ENCODE measurements at places on chromosomes 2 and 18. TPM values are rescaled to one million over a fixed set of nuclear protein-coding genes. Genes with fewer than 3 reads are reported as not detected.
A peak's percentile ranks its signal among the peaks of the same experiment; 100 is the strongest.

The RAB6C gene
- polyA plus RNA-seq: 0.24 TPM

The PPM1G gene
- polyA plus RNA-seq: 53.7 TPM

The FAM228A gene
- polyA plus RNA-seq: 0.40 TPM

The ITPRIPL1 gene
- 3.0 TPM for polyA plus RNA-seq

The DPYSL5 gene
- polyA plus RNA-seq: 19.1 TPM

The KLHL14 gene
- polyA plus RNA-seq: 0.08 TPM

The LCT gene
- not detected for polyA plus RNA-seq

DNA sequence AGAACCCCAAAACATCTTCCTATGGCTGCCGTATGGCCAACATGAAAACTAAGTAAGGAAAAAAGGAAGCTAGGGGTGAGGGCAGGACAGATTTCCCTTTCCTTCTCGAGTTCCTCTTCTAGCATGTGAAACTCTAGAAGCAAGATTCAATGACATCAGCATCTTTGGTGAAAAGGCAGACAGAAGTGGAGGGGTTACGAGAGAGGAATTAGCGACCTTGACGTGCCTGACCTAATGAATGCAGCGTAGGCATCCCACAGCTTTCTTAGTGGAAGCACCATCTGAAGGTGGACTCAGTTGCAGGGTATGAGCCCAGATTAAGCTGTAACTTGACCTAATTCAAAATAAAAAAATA is 47.9 kb upstream of the PELI1 start:
- no peak for DNase-seq

DNA sequence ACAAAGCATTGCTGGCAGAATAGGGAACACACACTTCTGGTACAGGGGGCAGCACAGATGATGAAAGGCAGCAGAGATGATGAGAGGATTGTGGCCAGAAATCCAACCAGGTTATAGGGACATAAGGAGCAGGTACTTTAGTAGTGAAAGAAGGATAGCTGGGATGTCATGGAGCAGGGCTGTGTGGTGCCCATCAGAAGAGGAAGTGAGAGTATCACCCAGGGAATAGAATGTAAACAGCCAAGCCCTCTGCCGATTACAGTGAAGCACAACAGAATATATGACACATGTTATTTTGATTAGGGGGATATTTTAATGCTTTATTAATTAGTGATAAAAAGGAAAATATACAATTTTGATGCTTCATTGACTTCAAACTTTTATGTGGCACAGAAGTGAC is 883.4 kb upstream of the CDH2 start:
- DNase-seq: no peak

DNA sequence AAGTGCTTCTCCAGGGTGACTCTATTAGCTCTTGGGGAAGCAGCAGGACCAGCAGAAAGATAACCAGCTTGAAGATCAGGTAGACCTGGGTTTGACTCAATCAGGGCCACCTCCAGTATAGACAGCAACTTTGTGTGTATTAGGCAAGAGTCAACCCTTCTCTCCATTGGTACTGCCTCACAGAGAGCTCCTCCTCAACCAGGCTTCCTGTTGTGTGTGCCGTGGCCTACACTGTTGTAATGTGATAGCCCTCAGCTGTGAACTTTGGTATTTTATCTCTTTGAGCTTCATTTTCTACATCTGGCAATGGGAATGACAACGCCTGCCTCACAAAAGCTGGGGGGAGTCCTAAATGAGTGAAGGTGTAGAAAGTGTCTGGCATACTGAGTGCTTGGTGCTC is 17.0 kb upstream of the MAP3K20 start:
- no peak for DNase-seq

DNA sequence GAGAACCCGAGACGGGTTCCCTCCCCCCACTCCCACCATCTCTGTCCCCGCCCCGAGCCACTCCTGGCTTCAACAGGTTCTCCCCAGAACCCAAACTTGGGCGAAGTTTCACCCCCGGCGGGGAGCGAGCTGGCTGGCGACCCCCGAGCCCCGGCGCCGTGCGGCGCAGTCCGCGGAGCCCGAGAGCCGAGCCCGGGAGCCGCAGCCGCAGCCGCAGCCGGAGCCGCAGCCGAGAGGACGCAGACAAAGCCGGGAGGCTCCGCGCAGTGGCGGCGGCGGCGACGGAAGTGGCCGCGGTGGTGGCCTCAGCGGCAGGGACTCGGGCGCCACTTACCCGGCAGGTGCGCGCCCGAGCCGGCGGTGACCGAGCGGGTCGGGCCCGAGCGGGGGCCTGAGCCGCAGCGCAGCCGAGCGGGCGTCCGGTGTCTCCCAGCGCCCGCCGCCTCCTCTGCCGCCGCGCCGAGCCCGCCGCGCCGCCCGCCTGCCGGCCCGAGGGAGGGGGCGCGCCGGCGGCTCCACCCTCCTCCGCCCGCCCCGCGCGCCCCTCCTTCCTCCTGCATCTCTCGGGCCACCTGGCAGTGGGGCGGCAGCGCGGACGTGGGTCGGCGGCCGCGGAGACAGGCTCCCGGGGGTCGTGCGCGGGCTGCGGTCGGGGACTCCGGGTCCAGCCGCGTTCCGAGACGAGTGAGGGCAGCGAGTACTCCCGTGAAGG is at the start of gene ECEL1:
ECEL1 (minus strand) TSS at position 450 of the 712 bp plus-strand sequence. CDS start 1,181 bp downstream, outside the sequence.
- no peak for DNase-seq

DNA sequence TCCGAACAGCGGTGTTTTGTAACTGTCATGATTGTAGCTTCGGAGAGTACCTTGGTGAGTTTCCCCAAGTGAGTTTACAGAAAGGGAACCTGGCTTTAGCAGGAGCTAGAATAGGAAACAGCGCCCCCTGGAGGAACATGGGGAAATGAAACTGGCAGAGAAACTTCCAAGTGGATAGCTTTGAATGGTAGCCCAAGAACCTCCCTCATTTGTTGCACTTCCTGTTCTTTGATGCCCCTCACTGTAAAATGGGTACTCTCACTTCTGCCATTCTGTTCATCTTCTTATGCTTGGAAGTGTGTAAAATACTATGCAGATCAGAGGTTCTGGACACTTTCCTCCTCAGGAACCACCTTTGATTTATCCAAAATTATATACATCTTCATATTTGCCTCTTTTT is 36.2 kb downstream of the CHST10 start:
- peak; percentile 32 for DNase-seq

- DNase-seq: no peak
These were observed 239.2 kb upstream of the DOK6 start for GRCh38 chr18:69161383-69162028.

DNA sequence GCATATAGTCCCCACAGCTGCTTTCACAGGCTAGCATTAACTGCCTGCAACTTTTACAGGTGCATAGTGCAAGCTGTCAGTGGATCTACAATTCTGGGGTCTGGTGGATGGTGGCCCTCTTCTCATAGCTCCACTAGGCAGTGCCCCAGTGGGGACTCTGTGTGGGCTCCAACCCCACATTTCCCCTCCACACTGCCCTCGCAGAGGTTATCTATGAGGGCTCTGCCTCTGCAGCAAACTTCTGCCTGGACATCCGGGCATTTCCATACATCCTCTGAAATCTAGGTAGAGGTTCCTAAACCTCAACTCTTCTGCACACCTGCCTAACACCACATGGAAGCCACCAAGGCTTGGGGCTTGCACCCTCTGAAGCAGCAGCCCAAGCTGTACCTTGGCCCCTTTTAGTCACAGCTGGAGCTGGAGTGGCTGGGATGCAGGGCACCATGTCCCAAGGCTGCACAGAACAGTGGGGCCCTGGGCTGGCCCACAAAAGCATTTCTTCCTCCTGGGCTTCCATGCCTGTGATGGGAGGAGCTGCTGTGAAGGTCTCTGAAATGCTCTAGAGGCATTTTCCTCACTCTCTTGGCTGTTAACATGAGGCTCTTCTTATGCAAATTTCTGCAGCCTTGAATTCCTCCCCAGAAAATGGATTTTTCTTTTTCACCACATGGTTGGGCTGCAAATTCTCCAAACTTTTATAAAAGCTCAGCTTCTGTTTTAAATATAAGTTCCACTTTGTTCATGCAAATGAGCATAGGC is 59.3 kb downstream of the KDM3A start:
- no peak for DNase-seq

- no peak for DNase-seq
These were observed 138.4 kb downstream of the OTX1 start for GRCh38 chr2:63189026-63189425.

DNA sequence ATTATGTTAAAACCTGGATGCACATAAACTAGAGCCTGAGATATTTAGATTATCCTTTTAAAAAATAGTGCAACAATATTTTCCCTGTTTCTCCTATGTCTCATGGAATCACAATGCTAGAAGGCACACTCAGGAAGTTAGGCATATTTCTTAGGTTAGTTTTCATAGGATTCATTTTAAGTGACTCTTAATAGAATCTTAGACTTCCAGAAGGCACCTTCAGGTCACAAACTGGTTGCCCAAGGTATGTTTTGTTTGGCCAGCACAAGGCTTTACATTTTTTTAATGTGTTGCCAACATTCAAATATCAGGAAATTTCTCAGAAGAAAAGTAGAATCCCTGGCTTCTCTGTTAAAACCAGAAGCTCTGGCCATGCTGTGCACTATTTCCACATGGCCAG is 129.3 kb downstream of the LNPK start:
- DNase-seq: no peak

DNA sequence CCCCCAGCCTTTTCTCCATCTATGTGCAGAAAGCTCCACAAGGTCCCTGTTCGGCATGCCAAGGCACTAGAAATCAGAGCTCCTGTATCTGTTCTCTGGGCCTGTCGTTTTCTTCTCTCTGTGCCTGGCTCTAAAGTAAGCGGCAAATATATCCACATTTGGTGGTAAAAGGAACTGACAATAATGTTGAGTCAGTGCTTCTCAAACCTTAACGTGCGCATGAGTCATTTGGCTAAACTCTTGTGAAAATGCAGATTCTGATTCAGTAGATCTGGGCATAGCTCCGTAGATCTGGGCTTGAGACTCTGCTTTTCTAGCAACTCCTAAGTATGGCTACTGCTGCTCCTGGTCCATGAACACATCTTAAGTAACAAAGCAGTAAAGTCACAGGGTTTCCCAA is 16.5 kb upstream of the ACSL3 start:
- DNase-seq: no peak

GRCh38 chr2:195021711-195022507 is 635.1 kb upstream of the SLC39A10 start:
- DNase-seq: no peak

- DNase-seq: no peak
These were observed 95.0 kb downstream of the TMEM163 start for GRCh38 chr2:134623796-134624195.

DNA sequence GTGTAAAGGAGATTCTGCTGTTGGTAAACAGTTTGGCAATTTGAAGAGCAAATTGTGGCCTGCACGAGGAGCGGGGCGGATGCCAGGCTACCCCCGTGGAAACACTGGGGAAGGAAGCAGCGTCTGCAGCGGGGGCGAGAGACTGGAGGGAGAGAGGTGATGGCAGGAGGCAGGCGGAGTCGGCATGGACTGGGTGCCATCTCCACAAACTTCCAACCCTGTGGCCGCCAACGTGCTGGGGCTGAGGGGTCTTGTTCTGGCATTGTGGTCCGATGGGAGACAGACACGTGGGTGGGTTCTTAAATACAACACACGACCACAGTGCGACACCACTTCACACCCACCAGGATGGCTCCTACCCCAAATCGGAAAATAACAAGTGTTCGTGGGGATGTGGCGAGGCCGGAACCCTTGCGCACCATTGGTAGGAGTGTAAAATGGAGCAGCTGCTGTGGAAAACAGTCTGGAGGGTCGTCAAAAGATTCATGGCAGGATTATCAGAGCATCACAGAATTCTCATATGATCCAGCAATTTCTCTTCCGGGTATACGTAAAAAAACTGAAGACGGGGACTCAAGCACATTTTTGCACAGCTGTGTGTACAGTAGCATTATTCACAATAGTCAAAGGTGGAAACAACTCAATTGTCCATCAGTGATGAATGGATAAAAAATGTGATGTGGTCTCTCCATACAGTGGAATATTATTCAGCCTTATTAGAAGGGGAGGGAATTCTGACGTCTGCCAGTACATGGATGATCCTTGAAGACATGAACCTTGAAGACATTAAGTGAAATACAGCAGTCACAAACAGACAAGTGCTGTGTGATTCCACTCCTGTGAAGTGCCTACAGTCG is 82.4 kb upstream of the HPCAL1 start:
- no peak for DNase-seq

DNA sequence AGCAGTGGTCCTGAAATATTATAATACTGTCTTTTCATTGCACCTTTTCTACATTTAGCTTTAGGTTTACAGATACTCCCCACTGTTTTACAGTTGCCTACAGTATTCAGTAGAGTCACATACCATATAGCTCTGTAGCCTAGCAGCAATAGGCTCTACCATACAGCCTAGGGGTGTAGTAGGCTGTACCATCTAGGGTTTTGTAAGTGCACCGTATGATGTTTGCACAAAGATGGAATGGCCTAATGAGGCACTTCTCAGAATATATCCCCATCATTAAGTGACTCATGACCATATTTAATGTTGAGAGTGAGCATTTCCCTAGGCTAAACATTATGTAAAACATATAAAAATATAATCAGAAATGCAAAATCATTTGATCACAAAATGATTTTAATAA is 511.3 kb upstream of the RAB12 start:
- no peak for DNase-seq

- no peak for DNase-seq
These were observed 159.6 kb upstream of the SETBP1 start for GRCh38 chr18:44520981-44521667.

GRCh38 chr2:130869441-130870160 is 32.9 kb downstream of the ARHGEF4 start:
- DNase-seq: no peak

GRCh38 chr2:44974064-44974715 is 32.7 kb downstream of the SIX3 start:
- no peak for DNase-seq

- DNase-seq: no peak
These were observed 118.4 kb downstream of the FAM124B start for GRCh38 chr2:224283466-224283965.

DNA sequence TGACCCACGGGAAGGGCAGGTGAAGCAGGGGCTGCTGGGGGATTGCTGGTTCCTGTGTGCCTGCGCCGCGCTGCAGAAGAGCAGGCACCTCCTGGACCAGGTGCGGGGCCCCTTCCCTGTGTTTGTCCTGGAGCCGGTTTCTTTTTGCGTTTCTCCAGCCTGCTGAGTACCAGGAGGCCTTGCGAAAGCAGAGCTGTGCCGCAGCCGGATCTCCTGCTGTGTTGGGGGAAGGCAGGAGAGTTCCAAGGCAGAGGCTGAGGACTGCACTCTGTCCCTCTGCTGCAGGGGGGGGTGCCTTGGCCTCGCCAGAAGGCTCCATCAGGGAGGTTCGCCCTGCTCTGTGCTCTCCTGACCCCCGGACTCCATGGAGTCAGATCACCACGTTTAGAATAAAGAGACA is 2.8 kb downstream of the CAPN10 start:
- DNase-seq: no peak

GRCh38 chr2:55268907-55269644 is at the start of gene MTIF2:
TSS of gene MTIF2 (minus strand) at chr2:55269231. CDS start at chr2:55263858, 5,373 bp downstream.
- peak; percentile 77 for DNase-seq
